ENCODE measurements at places on chromosomes 2 and 18.
A peak's percentile ranks its signal among the peaks of the same experiment; 100 is the strongest.

GRCh38 chr2:113231064-113231463 is 47.7 kb downstream of the PAX8 start:
- no peak for DNase-seq

DNA sequence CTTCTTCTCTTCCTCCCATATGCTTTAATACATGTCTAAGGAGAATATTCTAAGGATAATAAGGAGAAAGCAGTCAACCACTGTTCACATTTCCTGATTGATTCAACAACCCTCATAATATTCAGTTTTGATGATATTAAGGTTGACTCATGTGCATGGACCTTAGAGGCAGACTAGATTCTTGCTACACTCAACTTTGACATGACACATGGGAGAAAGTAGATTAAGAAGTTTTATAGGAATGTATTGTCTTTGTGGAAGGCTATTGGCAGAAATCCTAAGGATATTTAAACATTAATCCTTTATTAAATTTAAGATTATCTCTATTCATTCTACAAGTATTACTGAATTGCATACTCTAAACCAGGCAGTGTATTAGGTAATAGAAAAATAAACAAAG is 309.1 kb upstream of the CYRIA start:
- no peak for DNase-seq

DNA sequence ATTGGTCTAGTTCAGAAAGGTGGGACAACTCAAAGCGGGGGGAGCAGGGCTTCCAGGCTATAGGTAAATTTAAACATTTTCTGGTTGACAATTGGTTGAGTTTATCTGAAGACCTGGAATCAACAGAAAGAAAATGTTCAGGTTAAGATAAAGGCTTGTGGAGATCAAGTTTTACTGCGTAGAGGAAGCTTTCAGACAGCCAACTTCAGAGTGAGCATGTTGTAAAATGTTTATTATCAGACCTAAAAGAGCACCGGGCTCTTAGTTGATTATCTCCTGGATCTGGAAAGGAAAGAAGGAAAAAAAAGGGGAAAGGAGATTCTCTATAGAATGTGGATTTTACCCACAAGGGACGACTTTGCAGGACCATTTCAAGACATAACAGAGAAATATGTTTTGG is 227.0 kb upstream of the SH3BP4 start:
- DNase-seq: no peak

DNA sequence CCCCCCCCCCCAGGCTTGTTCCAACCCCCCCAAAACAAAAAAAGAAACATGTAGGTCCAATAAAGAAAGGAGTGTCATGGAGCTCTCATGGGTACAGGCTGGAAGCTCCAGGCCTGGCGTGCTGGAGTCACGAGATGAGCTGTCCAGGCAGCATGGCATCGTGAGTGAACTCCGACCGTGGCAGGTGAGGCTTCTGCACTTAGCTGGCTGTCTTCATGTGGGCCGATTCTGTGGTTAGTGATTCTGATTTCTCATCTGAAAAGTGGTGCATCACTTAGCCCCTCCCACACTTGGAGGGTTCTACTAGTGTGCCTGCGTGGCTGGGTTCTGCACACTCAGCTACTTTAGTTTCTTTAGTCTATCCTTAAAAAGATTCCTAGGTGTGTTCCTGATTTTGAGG is 126.4 kb upstream of the MGAT5 start:
- DNase-seq: no peak

DNA sequence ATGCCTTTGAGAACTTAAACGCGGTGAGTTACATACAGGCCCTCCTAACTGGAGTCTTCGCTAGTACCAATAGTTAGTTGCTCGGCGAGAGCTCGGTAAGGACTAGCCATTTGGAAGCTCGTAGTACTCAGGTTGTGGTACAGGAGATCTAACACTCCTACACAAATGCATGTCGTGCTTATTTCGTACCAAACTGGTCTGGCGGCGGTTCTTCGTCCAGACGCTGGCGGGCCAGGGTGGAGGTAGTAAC is 346 bp upstream of the VRK2 start:
- DNase-seq: no peak

GRCh38 chr2:178229927-178230326 is 35.6 kb downstream of the OSBPL6 start:
- no peak for DNase-seq

DNA sequence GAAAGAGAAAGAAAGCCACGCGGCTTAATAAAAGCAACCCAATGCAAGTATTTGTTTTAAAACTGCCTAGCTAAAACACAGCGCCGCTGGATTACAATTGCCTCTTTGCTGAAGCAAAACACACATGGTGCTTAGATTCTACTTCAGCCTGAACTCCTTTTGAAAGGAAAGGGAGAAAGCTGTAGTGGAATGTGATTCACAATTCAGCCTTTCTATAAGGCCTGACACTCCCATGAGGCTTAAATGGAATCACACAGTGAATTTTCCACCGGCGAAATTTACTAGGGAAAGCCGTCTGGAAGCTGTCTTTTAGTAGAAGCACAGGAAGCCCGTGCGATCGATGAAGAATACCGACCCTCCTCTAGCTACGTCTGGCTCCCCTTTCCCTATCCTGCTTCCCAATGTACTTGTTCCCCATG is 348.0 kb downstream of the DLGAP1 start:
- no peak for DNase-seq

GRCh38 chr2:45128580-45128997 is 119.3 kb upstream of the SIX2 start:
- DNase-seq: peak; percentile 90

DNA sequence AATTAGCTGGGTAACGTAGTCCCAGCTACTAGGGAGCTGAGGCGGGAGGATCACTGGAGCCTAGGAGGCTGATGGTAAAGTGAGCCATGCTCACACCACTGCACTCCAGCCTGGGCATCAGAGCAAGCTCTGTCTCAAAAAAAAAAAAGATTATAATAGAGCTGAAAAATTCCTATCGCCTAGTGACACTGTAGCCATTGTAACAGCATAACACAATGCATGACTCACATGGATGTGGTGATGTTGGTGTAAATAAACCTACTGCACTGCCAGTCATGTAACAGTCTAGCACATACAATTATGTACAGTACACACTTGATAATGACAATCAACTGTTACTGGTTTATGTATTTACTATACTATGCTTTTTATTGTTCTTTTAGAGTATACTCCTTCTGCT is 39.6 kb downstream of the MGAT4A start:
- no peak for DNase-seq

- DNase-seq: no peak
Measured at GRCh38 chr2:126717928-126718327, 62.0 kb downstream of the GYPC start.

DNA sequence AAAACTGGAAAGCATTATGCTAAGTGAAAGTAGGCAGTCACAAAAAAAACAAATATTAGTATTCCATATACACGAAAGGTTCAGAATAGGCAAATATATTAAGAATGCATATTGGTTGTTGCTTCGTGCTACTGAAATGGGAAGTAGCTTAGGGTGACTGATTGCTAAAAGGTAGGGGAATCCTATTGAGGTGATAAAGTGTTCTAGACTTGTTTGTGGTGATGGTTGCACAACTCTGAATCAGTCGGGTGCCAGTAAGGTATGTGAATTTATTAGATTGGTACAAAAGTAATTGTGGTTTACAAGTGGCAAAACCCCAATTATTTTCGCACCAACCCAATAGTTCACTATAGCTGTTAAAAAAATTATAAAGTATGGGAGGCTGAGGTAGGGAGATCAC is 20.7 kb downstream of the USP34 start:
- no peak for DNase-seq

- no peak for DNase-seq
Measured at GRCh38 chr2:201447086-201447485, 4.2 kb downstream of the TRAK2 start.

GRCh38 chr2:46689993-46690392 is 210.6 kb downstream of the TMEM247 start:
- peak; percentile 55 for DNase-seq

GRCh38 chr18:9403795-9404564 is 69.4 kb downstream of the TWSG1 start:
- DNase-seq: no peak

GRCh38 chr2:148538375-148538774 is 106.2 kb upstream of the EPC2 start:
- no peak for DNase-seq

DNA sequence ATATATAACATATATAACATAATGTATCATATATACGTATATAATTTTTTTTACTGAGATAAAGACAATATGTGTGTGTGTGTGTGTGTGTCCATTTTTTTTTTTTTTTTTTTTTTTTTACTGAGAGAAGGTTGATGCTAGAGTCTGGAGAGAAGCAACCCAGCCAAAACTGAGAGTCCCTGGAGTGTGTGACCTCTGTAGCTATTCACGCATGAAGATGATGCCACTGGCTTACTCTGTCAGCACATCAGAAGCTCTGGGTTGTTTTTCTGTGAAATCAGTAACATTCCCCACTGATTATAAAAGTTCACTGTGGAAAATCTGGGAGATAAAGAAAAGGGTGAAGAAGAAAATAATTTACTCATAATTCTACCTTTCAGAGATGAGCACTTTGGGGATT is 27.2 kb downstream of the CCDC195 start:
- DNase-seq: no peak

DNA sequence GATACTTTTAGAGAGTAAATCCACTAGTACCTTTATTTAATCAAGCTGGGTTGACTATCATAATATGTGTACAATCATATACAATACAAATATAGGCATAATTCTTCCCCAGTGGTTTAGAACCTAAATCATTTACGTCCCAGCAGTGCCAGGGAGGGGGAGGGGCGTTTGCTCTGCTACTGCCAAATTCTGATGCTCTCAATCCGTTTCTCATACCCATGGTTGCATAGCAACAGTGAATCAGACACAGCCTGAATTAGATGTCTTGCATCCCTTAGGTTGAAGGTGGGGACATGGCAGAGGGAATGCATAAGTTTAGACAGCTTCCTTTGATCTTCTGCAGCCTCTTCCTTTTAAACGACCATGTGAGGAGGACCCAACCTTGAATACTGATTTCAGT is 135.4 kb downstream of the ABCA12 start:
- no peak for DNase-seq

DNA sequence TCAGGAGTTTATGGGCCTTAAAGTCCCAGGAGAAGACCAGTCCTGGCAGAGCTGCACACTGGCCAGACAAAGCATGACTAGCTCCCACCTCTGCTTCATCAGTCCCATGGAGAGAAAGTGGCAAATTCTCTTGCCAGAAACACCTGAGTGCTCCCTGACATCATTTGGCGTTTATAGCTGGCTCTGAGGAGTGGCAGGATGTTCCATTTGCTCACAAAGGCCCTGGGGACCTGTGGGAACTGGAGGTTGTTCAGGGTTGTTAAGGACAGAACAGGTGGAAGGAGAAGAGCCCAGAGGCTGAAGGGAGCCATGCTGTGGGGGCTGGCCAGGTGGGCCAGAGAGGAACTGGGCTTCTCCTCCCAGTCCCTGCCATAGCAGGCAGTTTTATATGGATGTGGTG is 56.1 kb downstream of the RPL37A start:
- no peak for DNase-seq

GRCh38 chr18:78576967-78577366 is 402.7 kb upstream of the SALL3 start:
- no peak for DNase-seq

- no peak for DNase-seq
Measured at GRCh38 chr2:27309651-27310050, 1.4 kb upstream of the UCN start.

DNA sequence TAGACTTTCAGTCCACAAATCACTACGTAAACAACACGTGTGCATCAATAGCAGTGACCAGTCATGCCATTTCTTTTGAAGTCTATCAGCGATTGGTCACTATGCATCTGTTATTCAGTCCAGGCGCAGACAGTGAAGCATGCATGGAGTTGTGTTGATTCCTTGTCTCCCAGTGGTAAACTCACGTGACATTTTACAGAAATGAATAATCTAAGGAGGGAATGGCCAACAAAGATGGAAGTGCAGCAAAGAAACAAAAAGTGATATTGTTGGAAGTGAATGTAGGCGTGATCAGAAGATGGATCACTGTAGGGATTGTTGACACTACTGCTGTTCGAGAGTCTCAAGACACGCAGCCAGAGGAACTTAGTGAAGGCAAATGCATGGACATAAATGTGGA is 317.8 kb upstream of the MGAT5 start:
- DNase-seq: no peak

GRCh38 chr2:172336681-172337080 is 90.7 kb upstream of the ITGA6 start:
- DNase-seq: no peak

GRCh38 chr2:55009277-55010060 is 40.8 kb downstream of the RTN4 start:
- no peak for DNase-seq

GRCh38 chr2:145682546-145683157 is 1162.7 kb upstream of the ZEB2 start:
- DNase-seq: no peak

DNA sequence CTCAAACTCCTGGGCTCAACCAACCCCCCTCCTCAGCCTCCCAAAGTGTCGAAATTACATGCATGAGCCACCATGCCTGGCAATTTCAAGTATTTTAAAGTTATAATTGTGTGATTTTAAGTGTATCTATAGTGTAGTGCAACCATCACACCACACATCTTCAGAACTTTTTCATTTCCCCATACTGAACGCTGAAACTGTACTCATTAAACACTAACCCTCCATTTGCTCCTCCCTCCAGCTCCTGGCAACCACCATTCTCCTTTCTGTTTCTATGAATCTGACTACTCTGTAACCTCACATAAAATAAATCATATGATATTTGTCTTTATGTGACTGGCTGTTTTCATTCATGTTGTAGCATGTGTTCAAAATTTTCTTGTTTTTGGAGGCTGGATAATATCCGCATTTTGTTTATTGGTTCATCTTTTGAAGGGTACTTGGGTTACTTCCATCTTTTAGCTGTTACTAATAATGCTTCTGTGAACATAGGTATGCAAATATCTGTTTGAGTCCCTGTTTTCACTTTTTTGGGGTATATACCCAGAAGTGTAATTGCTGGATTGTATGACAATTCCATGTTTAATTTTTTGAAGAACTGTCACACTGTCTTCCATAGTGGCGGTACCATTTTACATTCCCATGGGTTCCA is 188.2 kb downstream of the PLCL1 start:
- DNase-seq: no peak

DNA sequence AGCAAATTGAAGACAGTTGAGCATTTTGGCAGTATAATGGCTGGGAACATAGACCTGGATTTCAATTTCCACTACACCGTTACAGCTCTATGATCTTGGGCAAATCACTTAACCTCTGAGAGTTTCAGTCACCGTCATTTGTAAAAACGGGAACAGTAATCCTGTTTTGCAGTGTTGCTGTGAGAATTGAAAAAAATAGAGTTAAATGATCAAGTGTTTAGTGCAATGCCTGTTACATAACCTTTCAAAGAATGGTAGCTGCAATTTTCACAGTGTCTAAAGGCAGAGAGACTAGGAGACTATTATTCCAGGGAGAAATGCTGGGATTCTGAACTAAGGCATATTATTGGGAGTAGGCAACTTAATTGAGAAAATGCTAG is 2.0 kb downstream of the AGPS start:
- no peak for DNase-seq

GRCh38 chr18:79106084-79106483 is 36.9 kb downstream of the ATP9B start:
- DNase-seq: no peak
